Adrenal gland (tissue), 19 donors: ENCODE measurements at places on chromosomes 11 and 22. TPM values are rescaled to one million over a fixed set of nuclear protein-coding genes. Genes with fewer than 3 reads are reported as not detected.

GRCh38 chr11:64472593-64473455, 113.9 kb downstream of the RPS6KA4 start:
- no peaks in the 10 kb centered on the region for H3K4me1 ChIP-seq
- no peak overlapping the region for H3K27ac ChIP-seq
- DNase-seq: no peak

GRCh38 chr22:28424427-28425080, 255.1 kb downstream of the TTC28 start:
- no peak for DNase-seq
- H3K27me3 ChIP-seq: no peaks in the 10 kb centered on the region
- peaks cover 10% of the 10 kb centered on the region for H3K4me1 ChIP-seq
- H3K36me3 ChIP-seq: no peaks in the 10 kb centered on the region
- no peak overlapping the region for H3K4me3 ChIP-seq

DNA sequence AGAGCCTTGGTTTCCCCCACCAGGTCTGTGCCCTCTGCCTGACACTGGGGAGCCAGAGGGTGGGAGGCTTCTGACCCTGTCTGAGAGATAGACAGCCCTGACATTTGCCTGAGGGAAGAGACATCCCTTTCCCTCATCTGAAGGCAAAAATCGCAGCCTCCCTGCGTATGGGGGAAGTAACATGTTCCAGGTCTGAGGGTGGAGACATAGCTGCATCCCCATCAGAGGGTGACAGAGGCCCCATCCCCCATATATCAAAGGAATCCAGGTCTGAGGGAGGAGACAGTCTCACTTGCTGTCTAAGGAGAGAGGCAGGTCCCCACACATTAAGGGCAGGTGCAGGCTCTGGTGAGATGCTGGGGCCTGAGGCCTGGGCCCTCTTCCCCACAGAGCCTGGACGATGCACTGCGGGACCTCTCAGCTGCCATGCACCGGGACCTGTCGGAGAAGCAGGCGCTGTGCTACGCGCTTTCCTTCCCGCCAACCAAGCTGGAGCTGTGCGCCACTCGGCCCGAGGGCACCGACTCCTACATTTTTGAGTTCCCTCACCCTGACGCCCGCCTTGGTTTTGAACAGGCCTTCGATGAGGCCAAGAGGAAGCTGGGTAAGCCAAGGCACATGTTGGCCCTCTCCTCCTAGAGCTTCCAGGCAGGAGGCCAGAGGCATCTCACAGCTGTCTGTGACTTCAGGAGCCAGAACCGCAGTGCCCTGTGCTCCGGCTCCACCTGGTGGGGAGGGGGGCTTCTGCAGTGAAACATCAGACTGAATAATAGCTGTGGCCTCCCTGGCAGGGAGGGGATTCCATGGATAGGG, 16.1 kb upstream of the RELT start:
- DNase-seq: no peak
- H3K27me3 ChIP-seq: no peaks in the 10 kb centered on the region
- H3K27ac ChIP-seq: no peak overlapping the region
- no peaks in the 10 kb centered on the region for H3K4me1 ChIP-seq
- no peaks in the 10 kb centered on the region for H3K36me3 ChIP-seq

GRCh38 chr11:125373426-125374391, 122.4 kb downstream of the FEZ1 start:
- H3K27me3 ChIP-seq: no peaks in the 10 kb centered on the region
- DNase-seq: no peak
- H3K4me1 ChIP-seq: no peaks in the 10 kb centered on the region
- H3K36me3 ChIP-seq: no peaks in the 10 kb centered on the region
- no peak overlapping the region for H3K4me3 ChIP-seq

DNA sequence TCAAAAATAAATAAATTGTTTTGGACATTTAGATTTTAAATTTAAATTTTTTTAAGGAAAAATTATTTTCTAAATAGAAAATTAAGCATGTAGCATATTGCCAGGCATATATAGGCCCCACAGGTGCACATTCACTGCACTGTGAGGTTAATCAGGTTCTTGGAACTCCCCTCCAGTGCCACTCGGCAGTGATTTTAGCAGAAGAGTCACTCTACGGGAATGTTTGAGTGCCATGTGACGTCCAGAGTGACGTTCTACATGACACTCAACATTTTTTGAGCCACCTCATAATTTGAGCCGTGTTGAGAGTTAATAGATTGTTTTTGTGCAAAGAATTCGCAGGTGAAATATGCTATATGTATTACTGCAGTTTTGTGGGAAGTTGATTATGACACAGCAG, 77.4 kb downstream of the SWAP70 start:
- no peak overlapping the region for H3K27ac ChIP-seq
- no peak for DNase-seq
- H3K36me3 ChIP-seq: no peaks in the 10 kb centered on the region
- H3K4me1 ChIP-seq: no peaks in the 10 kb centered on the region
- H3K27me3 ChIP-seq: no peaks in the 10 kb centered on the region

DNA sequence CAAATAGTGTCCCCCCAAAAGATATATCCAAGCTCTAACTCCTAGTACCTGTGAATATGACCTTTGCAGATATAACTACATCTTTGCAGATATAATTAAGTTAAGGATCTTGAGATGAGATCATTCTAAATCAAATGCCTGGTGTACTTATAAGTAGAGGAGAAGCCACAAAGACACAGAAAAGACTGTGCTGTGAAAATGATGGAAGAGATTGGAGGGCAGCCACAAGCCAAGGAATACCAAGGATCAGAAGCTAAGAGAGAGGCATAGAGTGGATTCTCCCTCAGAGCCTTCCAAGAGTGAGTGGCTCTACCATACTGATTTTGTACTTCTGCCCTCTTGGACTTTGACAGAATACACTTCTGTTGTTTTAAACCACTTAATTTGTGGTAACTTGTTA, 7.5 kb upstream of the CAVIN3 start:
- no peak overlapping the region for H3K27ac ChIP-seq
- no peak overlapping the region for H3K4me3 ChIP-seq
- no peak for DNase-seq

DNA sequence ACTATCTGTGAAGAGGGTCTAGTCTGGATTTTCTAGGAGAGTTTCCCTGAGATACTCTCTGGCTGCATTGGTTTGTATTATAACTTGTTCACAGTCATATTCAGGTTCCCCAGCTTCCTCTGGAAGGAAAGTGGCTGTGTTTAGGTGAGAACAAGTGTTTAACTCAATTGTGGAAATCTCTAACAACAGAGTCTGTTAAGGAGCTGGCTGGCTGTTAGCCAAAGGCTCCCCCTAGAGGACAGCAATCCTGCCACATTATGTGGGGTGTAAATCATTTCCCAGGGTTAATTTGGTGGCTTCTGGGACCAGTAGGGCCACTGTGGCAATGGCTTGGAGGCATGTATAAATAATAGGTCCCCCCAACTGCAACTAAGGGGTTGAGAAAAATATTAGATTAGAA, 18.4 kb downstream of the MS4A6E start:
- no peaks in the 10 kb centered on the region for H3K36me3 ChIP-seq
- H3K4me1 ChIP-seq: no peaks in the 10 kb centered on the region
- peak; percentile 44 for DNase-seq
- no peaks in the 10 kb centered on the region for H3K27me3 ChIP-seq

- H3K36me3 ChIP-seq: peaks cover 11% of the 10 kb centered on the region
- peaks cover 49% of the 10 kb centered on the region for H3K4me1 ChIP-seq
- no peak for DNase-seq
- peak overlapping the region; percentile 45 for H3K4me3 ChIP-seq
These were observed 921 bp downstream of the C1QTNF5 start for GRCh38 chr11:119339589-119340334.

- no peak overlapping the region for H3K4me3 ChIP-seq
- no peaks in the 10 kb centered on the region for H3K36me3 ChIP-seq
- no peak for DNase-seq
- no peak overlapping the region for H3K27ac ChIP-seq
- no peaks in the 10 kb centered on the region for H3K4me1 ChIP-seq
These were observed 40.7 kb downstream of the LMO1 start for GRCh38 chr11:8222820-8223512.

DNA sequence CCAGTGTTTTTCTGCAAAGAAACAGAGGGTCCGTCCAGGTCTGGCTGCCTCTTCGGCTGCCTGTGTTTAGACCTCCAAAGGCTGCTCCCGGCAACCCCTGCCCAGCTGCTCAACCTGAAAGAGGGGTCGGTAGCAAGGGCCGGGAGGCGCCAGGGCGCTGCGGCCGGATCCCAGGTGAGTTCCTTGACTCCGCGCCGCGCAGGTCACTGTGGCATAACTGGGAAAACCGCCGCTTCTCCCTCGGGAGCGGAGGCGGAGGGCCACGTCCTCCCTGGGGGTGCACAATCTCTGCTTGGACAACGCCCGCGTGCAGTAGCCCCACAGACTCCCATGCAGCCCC, 1.0 kb upstream of the BRSK2 start:
- no peak overlapping the region for H3K27ac ChIP-seq
- H3K36me3 ChIP-seq: no peaks in the 10 kb centered on the region
- peaks cover 18% of the 10 kb centered on the region for H3K27me3 ChIP-seq
- H3K4me3 ChIP-seq: no peak overlapping the region
- peaks cover 9% of the 10 kb centered on the region for H3K4me1 ChIP-seq
- no peak for DNase-seq

DNA sequence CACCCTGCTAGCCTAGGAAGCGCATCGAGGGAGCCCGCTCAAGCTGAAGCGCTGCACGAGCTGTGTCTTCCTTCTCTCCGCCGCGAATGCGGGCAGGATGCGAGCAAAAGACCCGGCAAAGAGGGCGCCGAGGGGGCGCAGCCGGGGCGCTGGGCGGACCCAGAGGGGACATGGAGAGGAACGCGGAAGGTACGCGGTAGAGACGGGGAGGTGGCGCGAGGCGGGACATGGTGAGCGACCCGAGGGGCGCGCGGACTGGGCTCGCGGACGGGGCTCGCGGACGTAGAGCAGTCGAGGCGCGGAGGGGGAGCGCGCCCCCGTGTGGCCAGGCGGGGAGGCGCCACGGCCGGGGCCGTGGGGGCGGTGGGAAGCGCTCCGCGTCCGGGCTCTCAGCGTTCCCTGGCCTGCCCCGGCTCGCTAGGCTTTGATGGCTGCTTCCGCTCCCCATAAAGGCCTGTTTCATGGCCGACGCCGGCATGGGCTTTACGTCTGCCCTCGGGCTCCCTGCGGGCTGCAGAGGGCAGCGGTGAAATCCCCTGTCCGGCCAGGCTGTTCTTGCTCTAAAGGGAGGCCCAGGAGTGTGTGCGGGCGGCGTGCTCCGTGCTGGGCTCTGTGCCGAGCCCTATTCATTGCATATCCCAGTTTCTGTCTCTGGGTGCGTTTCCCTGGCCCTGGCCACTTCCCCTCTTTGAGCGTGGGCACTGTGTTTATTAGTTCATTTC, 31.2 kb upstream of the TRIM29 start:
- peak overlapping the region; percentile 30 for H3K4me3 ChIP-seq
- H3K4me1 ChIP-seq: peaks cover 16% of the 10 kb centered on the region
- H3K27me3 ChIP-seq: no peaks in the 10 kb centered on the region
- DNase-seq: peak; percentile 70
- H3K27ac ChIP-seq: no peak overlapping the region

DNA sequence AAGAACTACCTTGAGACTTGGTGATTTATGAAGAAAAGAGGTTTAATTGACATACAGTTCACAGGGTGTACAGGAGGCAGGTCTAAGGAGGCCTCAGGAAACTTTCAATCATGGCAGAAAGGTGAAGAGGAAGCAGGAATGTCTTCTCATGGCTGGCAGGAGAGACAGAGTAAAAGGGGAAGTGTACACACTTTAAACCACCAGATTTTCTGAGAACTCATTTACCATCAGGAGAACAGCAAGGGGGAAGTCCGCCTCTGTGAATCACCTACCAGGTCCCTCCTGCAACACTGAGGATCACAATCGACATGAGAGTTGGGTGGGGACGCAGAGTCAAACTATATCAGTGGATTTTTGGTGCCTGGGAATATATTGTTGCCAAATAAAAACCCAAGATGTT, 40.3 kb upstream of the OR5D13 start:
- H3K27ac ChIP-seq: no peak overlapping the region
- no peaks in the 10 kb centered on the region for H3K4me1 ChIP-seq
- H3K27me3 ChIP-seq: no peaks in the 10 kb centered on the region
- H3K4me3 ChIP-seq: no peak overlapping the region
- DNase-seq: no peak
- H3K36me3 ChIP-seq: no peaks in the 10 kb centered on the region

DNA sequence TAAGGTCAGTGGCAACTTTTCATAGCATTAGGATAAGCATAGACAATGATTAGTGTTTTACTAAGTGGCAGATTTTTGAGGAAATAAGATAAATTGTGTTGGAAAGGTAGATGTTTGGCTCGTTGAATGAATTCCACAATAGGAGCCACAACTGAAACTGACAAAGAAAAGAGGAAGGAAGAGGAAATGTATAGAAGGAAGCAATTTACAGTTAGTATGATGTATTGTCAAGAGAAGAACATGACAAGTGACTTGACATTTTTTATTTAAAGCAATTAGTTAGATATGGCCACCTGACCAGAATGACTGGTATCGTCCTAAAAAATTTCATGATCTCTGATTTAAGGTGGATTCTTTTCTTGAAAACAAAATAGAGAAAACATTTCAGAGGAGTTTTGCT, 3.1 kb upstream of the RAG2 start:
- no peaks in the 10 kb centered on the region for H3K4me1 ChIP-seq
- DNase-seq: no peak
- no peaks in the 10 kb centered on the region for H3K36me3 ChIP-seq
- H3K27ac ChIP-seq: no peak overlapping the region
- no peaks in the 10 kb centered on the region for H3K27me3 ChIP-seq
- no peak overlapping the region for H3K4me3 ChIP-seq

MORC2 gene
- 14.1 TPM for total RNA-seq

DDTL gene
- 0.11 TPM for total RNA-seq

OR5B21 gene
- not detected for total RNA-seq

APOC3 gene
- 0.22 TPM for total RNA-seq

SYCE3 gene
- total RNA-seq: 3.9 TPM
